ENCODE measurements at places on chromosomes 12 and 14.

GRCh38 chr12:76944892-76945291 lies 66.1 kb upstream of the CSRP2 start:
- no peak for DNase-seq

- DNase-seq, result no peak
Observed at GRCh38 chr14:32070282-32070681, 6.8 kb upstream of the ARHGAP5 start.

- DNase-seq, result no peak
Observed at GRCh38 chr14:92461891-92462290, 51.7 kb upstream of the RIN3 start.

DNA sequence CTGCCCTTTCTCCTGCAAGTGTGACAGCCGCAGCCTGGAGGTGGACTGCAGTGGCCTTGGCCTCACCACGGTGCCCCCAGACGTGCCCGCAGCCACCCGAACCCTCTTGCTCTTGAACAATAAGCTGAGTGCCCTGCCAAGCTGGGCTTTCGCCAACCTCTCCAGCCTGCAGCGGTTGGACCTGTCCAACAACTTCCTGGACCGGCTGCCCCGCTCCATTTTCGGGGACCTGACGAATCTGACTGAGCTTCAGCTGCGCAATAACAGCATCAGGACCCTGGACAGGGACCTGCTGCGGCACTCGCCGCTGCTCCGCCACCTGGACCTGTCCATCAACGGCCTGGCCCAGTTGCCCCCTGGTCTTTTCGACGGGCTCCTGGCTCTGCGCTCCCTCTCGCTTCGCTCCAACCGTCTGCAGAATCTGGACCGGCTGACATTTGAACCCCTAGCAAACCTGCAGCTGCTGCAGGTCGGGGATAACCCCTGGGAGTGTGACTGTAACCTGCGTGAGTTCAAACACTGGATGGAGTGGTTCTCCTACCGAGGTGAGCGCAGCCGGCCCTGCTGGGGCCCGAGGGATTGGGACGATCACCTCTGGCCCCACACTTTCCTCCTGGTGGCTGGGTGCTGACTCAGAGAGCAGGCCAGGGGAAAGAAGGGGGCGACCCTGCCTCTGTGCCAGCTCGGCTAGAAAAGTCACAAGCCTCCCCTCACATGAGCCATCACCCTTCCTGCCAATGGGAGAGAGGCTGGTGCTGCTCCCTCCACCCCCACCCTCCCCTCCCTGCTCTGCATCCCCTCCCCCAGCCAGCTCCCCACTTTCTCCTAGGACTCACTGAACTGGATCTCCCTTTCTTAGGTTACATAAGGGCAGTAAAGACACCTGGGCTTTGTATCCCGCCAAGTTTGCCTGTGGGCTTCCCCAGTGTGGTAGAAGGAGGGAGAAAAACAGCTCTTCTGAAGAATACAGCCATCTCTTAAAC lies 10.9 kb downstream of the LRTM2 start:
- DNase-seq, result no peak

- DNase-seq, result peak; percentile 46
Observed at GRCh38 chr12:81450920-81451739, 308.0 kb downstream of the PPFIA2 start.

- DNase-seq, result no peak
Observed at GRCh38 chr12:92701441-92701840, 1.3 kb upstream of the PLEKHG7 start.

DNA sequence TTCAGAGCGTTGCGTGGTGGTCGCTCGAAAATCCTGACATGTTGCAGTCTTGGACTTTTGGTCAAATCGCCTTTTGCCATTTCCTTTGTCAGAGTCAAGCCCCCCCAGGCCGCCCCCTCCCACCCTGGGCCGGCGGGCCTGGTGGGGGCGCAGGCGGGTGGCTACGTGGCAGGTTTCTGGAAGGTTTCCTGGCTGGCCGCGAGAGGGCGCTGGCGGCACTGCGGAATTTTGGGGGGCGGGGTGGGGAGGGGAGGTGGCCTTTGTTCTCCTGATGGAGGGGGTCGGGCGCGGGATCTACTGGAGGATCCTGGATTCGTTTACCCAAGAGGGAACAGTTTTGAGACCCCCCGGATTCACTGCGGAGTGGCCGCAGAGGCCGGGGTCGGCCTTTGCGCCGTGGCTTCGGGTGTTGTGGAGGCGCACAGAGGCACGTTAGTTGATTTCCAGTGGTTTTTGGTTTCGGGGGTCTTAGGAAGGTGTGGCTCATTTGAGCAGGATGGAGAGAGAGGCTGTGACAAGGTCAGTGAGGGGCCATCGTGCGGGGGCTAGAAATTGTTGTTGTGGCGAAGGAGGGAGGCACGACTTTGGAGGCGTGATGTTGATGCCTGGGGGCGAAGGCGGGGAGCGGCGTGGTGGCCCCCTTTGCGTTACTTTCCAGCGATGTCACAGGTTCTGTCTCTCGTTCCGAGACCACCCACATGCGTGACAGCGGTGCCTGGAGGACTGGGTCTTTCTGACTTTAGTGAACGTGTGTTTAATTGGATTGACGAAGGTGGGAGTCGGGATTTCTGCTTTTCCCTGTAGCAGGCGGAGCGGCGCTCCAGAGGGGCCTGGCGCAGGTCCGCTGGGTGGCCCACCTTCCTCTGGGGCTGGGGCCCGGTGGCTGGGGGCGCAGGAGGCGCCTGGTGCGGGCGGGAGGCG lies 1.4 kb downstream of the MEG3 start:
- no peak for DNase-seq

DNA sequence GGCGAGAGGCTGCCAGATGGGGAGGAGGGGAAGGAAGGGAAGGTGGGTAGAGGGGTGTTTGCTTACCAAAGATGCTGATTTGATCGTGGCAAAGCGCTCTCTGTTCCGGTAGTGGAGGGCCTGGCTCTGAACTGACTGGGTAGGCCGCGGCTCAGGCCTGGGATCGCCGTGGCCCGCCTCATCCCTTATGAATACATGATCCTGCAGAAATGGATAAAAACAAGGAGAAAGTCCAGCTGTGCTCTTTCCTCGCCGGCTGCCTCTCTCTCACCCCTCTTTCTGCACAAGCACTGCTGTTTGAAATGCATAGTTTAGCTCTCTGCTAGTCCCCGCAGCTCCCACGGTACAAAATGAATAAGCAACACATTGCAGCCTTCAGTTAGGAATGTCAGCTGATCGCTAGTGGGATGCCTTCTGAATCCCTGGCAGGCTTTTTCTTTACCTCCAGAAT lies 53.8 kb downstream of the PEBP1 start:
- DNase-seq, result peak; percentile 74

DNA sequence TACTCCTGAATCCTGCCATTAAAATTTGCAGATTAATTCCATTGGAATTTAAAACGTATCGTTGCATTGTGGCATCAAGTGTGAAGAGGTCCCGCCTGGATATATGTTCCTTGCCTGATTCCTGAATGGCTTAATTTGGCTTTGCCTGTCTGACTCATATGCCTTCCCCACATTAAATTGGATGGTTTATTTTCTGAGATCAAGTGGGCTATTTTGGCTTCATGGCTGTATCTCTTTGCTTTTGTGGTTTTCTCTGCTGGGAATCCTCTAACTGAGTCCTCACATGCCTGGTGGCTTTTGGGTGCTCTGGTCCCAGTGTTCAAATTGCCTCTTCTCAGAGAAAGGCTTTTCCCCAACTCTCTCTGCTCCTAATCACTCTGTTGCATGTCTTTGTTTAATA lies 127.9 kb upstream of the DYRK2 start:
- no peak for DNase-seq

GRCh38 chr12:42756841-42757623 lies 167.5 kb upstream of the PRICKLE1 start:
- no peak for DNase-seq

DNA sequence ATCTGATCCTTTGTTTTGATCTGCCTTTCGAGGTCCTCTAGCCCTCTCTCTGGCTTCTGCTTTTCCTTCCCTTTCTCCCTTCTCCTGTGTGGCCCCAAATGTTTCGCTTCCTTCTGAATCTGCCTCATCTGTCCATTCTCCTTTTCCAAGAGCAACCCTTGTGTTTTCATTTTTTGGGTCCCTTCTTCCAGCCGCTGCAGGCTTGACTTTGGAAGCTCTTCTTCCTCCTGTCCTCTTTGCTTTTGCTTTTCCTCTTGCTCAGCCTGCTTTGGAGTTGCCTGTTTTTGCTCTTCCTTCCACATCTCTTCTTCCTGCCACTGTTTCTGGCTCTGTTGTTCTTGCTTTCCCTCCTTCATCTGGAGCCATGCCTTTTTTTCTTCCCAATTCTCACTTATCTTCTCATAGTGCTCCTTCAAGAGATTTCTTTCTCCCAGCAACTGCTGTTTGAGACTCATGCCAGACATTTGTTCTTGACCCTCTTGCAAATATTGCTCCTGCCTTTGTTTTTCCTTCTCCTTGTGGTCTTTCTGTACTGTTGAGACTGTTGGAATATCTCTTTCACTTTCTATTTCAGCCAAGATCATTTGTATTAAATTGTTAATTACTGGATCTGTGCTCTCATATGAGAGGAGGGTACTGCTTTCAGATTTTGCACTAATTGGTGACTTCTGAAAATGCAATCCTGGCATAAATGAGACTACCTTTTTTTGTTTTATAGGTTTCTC lies 42.4 kb downstream of the FAM186A start:
- no peak for DNase-seq

DNA sequence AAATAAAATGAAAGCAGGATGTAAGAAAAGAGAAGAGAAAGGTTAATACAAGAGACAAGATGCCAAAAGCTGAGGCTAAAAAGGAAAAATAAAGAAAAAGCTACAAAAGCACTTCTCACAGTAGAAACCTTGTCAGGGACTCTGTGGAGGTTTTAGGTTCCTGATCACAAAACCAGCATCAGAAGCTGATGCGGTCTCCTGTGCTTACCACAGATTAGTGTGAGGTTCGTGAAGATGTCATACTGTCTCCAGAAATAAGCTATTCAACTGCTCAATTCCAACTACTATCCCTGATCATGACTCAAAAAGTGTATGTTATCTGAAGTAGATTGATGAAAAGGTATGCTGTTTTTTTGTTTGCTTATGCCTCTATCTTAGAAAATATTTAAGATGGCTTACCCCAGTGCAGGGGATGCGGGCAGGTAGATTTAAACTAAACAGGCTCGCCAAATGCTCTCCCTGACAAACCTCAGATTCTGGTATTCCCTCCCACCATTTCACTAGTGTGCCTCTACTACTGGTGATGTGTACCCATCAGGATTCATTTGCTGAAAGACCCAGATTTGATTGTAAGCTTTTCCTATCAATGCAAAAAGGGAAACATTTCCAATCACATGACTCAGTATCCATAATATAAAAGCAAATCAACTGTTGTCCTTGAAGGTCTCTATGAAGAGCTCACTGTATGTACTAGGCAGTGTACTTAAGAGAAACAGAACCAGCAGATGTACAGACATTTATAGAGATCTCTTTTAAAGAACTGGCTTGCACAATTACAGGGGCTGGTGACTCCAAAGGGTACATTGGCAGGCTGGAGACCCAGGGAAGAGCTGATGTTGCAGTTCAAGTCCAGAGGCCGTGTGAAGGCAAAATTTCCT lies 169.5 kb upstream of the FOXN3 start:
- no peak for DNase-seq

DNA sequence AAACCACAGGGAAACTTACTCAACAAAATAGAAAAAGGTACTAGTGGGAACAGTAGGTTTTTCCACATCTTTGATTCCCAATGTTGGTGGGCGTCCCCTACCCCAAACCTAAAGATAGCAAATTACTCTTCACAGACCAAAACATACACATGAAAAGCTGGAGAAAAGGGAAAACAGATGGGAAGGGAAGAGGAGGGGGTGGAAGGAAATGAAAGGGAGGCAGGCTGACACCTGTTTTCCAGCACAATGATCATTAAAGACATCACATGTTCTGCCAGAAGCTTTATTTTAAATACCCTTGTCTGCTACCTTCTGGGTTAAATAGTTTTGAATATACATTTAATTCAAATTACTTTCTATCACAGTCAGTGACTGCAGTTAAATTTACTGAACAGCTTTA lies 1617.9 kb upstream of the SEL1L start:
- no peak for DNase-seq

DNA sequence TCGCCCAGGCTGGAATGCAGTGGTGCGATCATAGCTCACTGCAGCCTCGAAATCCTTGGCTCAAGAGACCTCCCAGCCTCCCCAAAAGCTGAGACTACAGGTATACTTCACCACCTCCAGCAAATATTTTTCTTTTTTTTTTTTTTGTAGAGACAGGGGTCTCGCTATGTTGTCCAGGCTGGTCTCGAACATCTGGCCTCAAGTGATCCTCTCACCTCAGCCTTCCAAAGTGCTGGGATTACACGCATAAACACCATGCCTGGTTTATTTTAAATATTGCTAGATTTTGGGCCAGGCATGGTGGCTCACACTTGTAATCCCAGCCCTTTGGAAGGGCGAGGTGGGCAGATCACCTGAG lies 26.7 kb upstream of the UBC start:
- no peak for DNase-seq

DNA sequence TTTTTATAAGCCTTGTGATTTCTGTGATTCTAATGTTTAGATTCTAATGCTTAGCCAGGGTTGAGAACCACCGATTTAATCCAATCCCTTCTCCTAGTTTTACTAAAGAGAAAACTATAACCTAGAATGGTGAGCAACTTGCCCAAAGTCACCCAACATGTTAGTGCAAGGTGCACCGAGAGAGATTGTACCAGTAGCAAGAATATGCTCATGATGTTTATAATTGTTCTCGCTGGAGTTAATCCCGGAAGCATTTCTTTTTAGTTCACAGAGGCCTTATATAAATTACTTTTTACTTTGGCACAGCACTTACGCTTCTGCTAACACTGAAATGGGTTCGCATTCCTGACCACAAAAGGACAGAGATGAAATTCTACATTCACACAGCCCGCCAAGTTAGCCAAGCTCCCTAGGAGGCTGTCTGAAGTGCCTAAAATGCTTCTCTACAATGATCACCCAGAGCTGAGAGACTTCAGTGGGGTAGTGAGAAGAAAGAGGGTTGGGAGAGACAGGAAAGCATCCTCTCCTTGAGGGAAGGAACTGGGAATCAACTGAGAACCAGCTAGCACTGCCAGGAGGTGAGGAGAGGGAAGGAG lies 579 bp upstream of the BLOC1S1 start:
- no peak for DNase-seq

DNA sequence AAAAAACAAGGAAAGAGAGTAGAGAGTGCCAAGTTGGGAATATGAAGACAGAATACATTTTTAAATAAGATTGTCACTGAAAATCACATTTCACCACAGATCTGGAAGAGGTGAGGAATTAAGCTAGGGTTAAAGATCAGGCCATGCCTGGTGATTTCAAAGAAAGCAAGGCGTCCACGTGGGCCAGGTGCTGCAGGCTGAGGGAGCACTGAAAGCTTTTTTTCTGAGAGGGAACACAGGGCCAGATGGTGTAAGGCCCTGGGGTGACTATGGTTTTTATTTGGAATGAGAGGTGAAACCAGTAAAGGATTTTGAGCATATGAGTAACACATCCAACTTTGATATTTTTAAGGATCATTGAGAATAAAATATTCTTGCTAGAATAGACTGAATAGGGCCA lies 20.9 kb downstream of the SYT1 start:
- DNase-seq, result no peak

DNA sequence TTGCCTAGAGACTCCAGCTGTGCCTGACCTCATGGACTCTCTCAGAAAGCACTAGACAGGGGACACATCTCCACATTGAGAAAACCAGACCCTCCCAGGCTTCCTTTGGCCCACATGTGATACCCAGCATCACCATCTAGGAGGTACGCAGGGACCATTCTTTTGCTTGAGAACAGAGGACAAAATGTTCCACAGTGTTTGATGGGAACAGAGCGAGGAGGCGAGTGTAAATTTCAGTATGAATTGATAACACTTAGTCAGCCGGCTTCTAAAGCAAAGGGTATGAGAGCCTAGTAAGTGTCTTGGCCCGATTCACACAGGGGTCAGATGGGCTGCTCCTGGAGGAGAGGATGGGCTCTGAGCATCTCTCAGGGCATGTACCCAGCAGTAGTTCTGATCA lies 1052.4 kb downstream of the BCL11B start:
- no peak for DNase-seq

GRCh38 chr12:104049903-104050356 lies at the start of gene GLT8D2:
Gene GLT8D2, minus strand, starts transcription at chr12:104050187. Its CDS starts 30,539 bp downstream, at chr12:104019648.
- DNase-seq, result no peak

Measured in NCI-H526 treated with DMSO at 0.1 percent for 48 hours (cell line).